ENCODE measurements at places on chromosomes 3 and 15. TPM values are rescaled to one million over a fixed set of nuclear protein-coding genes. Genes with fewer than 3 reads are reported as not detected.
A peak's percentile ranks its signal among the peaks of the same experiment; 100 is the strongest.

BOC gene
- total RNA-seq, result 11.3 TPM

GPR62 gene
- total RNA-seq, result 0.41 TPM

LARP6 gene
- total RNA-seq, result 23.6 TPM

TM4SF4 gene
- total RNA-seq, result not detected

SPINT1 gene
- total RNA-seq, result 137 TPM

DNA sequence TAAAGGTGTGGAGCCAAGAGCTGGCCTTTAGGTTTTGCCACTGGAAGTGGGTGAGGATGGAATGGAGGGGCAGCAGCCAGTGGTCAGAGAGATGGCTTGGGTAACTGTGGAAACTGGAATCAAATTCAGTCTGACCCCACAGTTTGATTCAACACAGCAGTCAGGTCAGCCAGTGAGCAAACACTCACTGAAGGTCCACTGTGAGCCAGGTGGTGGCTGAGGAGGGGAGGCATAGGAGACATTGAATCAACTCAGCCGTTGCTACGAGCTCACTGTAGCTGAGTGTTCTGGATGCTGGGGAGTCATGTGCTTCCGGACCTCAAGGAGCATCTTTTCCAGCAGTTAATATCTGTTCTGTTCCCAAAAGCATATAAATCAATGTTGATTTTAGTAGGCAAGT, 37.5 kb downstream of the LPP start:
- H3K36me3 ChIP-seq, result peaks cover 45% of the 10 kb centered on the region
- H3K4me1 ChIP-seq, result no peaks in the 10 kb centered on the region
- no peaks in the 10 kb centered on the region for H3K27me3 ChIP-seq
- H3K4me3 ChIP-seq, result no peak overlapping the region
- peak; percentile 42 for DNase-seq

RTP4 gene
- total RNA-seq, result not detected

UROC1 gene
- total RNA-seq, result not detected

ASB14 gene
- total RNA-seq, result not detected

- H3K27ac ChIP-seq, result no peak overlapping the region
- no peak for DNase-seq
- no peaks in the 10 kb centered on the region for H3K4me1 ChIP-seq
- no peaks in the 10 kb centered on the region for H3K36me3 ChIP-seq
- H3K27me3 ChIP-seq, result no peaks in the 10 kb centered on the region
- no peak overlapping the region for H3K4me3 ChIP-seq
Measured at GRCh38 chr3:82082796-82083195, 321.4 kb upstream of the GBE1 start.

DNA sequence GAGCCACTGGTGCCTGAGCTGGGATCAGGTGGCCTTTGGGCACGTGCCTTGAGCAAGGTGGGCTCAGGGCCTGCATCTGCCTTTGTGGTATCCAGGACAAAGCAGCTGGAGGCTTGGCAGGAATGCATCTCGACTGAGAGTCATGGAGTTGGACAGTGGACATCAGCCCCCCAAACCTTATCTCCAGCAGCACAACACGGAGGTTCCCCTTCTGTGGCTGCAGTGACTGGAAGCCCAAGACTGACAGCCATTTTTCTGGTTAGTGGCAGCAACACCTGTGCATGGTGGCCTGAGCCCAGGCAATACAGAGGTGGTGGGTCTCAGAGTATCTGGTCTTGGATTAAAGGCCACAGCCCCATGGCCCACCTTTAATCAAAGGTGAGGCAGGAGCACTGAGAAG, 27.8 kb upstream of the TSEN2 start:
- no peaks in the 10 kb centered on the region for H3K36me3 ChIP-seq
- no peak for DNase-seq
- no peak overlapping the region for H3K27ac ChIP-seq
- H3K4me1 ChIP-seq, result peaks cover 8% of the 10 kb centered on the region
- H3K27me3 ChIP-seq, result peaks cover 64% of the 10 kb centered on the region

GRCh38 chr3:56720849-56721248, 37.8 kb upstream of the TASOR start:
- peaks cover 10% of the 10 kb centered on the region for H3K36me3 ChIP-seq
- no peaks in the 10 kb centered on the region for H3K4me1 ChIP-seq
- H3K27ac ChIP-seq, result no peak overlapping the region
- H3K4me3 ChIP-seq, result no peak overlapping the region
- DNase-seq, result no peak
- H3K27me3 ChIP-seq, result no peaks in the 10 kb centered on the region

- DNase-seq, result no peak
- no peaks in the 10 kb centered on the region for H3K4me1 ChIP-seq
- H3K27me3 ChIP-seq, result no peaks in the 10 kb centered on the region
- H3K4me3 ChIP-seq, result no peak overlapping the region
- no peaks in the 10 kb centered on the region for H3K36me3 ChIP-seq
Measured at GRCh38 chr15:28861031-28861534, 12.6 kb upstream of the GOLGA6L7 start.

DNA sequence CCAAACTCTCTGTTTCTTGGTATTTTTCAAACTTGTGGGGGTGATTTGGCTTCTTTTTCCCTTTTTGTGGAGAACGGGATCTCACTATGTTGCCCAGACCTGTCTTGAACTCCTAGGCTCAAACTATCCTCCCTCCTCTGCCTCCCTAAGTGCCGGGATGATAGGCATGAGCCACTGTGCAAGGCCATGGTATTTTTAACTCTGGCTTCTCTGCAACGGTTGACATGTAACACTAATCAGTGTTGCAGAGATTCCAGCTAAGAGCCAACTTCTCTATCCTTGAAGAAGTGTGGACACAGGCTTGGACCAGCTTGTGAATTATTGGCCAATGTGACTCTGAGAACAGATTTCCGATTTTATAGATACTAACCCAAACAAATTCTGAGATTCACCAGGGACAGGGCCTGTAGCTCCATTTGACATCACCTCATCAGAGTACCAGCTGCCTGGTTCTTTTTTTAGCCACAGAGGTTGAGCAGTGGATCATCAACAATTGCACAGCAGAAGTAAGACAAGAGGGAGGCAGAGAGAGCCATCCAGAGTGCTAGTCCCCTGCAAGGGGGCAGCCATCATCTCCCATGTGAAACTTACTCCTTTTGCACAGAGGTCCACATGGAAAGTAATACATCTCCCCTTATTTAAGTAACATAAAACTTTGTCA, 98.1 kb upstream of the SYNPR start:
- H3K4me3 ChIP-seq, result no peak overlapping the region
- DNase-seq, result no peak
- no peaks in the 10 kb centered on the region for H3K36me3 ChIP-seq
- no peak overlapping the region for H3K27ac ChIP-seq
- no peaks in the 10 kb centered on the region for H3K4me1 ChIP-seq

MESD gene
- total RNA-seq, result 35.8 TPM

- no peak overlapping the region for H3K4me3 ChIP-seq
- no peak for DNase-seq
Measured at GRCh38 chr3:159892171-159892795, 96.4 kb upstream of the IL12A start.

DNA sequence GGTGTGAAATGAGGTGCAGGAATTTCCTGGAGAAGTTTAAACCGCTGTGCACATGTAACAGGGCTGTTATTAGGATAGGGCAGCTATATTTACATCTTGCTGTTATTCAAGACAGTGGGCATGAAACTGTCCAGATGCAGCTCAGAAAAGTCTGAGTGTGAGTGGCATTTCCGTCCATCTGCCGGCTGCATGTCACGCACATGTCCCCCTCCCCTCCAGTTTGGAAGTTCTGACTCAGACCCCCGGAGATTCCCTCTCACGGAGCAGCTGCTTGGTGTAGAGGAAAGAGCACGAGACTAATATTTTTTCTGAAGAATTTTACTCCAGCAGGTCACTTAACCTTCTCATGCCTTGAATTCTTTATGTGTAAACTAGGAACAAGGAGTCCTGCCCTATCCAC, 69.8 kb downstream of the FEM1B start:
- H3K27me3 ChIP-seq, result no peaks in the 10 kb centered on the region
- H3K27ac ChIP-seq, result no peak overlapping the region
- no peak overlapping the region for H3K4me3 ChIP-seq
- no peak for DNase-seq
- no peaks in the 10 kb centered on the region for H3K36me3 ChIP-seq

- no peak overlapping the region for H3K27ac ChIP-seq
- no peaks in the 10 kb centered on the region for H3K36me3 ChIP-seq
- peaks cover 11% of the 10 kb centered on the region for H3K27me3 ChIP-seq
- no peak overlapping the region for H3K4me3 ChIP-seq
- peaks cover 20% of the 10 kb centered on the region for H3K4me1 ChIP-seq
Measured at GRCh38 chr15:70491201-70491621, 272.1 kb downstream of the UACA start.

DNA sequence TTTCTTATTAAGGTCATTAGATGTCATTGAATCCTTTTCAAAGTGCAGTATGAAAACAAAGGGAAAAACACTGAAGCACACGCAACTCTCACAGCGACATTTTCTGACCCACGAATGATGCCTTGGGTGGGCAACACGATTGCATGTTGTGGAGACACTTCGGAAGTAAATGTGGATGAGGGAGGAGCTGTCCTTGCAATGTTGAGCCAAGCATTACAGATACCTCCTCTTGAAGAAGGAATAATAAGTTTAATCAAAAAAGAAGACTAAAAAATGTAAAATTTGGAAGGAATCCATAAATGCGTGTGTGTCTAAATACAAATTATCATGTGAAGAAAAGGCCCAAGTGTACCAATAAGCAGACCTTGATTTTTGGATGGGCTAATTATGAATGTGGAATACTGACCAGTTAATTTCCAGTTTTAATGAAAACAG, 16.9 kb downstream of the THBS1 start:
- H3K27ac ChIP-seq, result no peak overlapping the region
- no peak overlapping the region for H3K4me3 ChIP-seq
- no peaks in the 10 kb centered on the region for H3K4me1 ChIP-seq
- peaks cover 48% of the 10 kb centered on the region for H3K36me3 ChIP-seq
- no peaks in the 10 kb centered on the region for H3K27me3 ChIP-seq

- H3K36me3 ChIP-seq, result no peaks in the 10 kb centered on the region
- H3K4me3 ChIP-seq, result no peak overlapping the region
- DNase-seq, result peak; percentile 87
- no peaks in the 10 kb centered on the region for H3K27me3 ChIP-seq
Measured at GRCh38 chr15:80367094-80367493, 37.1 kb upstream of the ARNT2 start.

GRCh38 chr15:78682004-78682651, 41.1 kb upstream of the CHRNB4 start:
- no peaks in the 10 kb centered on the region for H3K27me3 ChIP-seq
- H3K27ac ChIP-seq, result peak overlapping the region; percentile 30
- peaks cover 13% of the 10 kb centered on the region for H3K4me1 ChIP-seq
- H3K4me3 ChIP-seq, result no peak overlapping the region
- DNase-seq, result no peak

GRCh38 chr15:34279368-34279767, 54.6 kb downstream of the EMC4 start:
- H3K4me1 ChIP-seq, result no peaks in the 10 kb centered on the region
- H3K27me3 ChIP-seq, result no peaks in the 10 kb centered on the region
- no peaks in the 10 kb centered on the region for H3K36me3 ChIP-seq

BCHE gene
- total RNA-seq, result 0.69 TPM

- DNase-seq, result peak; percentile 80
- no peak overlapping the region for H3K27ac ChIP-seq
- H3K27me3 ChIP-seq, result no peaks in the 10 kb centered on the region
- peaks cover 27% of the 10 kb centered on the region for H3K36me3 ChIP-seq
- no peak overlapping the region for H3K4me3 ChIP-seq
Measured at GRCh38 chr15:89648106-89649012, 6.9 kb downstream of the KIF7 start.

DNA sequence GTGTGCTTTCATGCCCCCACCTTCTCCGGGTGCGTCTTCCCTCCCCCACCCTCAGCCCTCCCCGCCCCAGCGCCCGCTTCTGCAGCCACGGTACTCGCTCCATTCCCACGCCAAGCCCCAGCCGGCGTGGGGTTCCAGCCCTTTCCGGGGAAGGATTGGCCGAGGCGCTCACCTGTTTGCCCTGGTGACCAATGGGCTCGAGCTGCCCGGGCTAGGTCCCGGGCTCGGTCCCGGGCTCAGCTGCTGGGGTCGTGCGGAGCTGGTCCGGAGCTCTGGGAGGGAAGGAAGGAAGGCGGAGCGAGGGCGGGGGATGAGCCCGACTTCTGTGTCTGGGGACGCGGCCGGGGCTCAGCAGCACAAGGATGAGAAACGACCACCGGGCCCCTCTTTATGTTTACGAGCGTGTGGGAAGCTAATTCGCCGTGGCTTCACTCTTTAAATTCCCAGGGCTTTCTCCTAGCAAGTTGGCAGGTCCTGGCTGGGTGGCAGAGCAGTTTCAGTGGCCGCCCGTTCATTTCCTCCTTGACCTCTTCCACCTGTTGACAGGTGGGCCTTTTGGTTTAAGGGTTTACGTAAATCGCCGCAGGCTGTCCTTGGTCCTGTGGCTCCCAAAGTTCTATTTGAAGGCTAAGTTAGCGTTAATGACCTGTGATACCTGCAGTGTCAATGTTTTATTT, at the start of gene IGSF10:
IGSF10 (minus strand) TSS at position 288 of the 677 bp plus-strand sequence. CDS start 2,352 bp downstream, outside the sequence.
- peaks cover 32% of the 10 kb centered on the region for H3K27me3 ChIP-seq
- DNase-seq, result peak; percentile 84
- no peak within 1 kb of the TSS for H3K27ac ChIP-seq
- H3K4me3 ChIP-seq, result peak within 1 kb of the TSS; percentile 62

DNA sequence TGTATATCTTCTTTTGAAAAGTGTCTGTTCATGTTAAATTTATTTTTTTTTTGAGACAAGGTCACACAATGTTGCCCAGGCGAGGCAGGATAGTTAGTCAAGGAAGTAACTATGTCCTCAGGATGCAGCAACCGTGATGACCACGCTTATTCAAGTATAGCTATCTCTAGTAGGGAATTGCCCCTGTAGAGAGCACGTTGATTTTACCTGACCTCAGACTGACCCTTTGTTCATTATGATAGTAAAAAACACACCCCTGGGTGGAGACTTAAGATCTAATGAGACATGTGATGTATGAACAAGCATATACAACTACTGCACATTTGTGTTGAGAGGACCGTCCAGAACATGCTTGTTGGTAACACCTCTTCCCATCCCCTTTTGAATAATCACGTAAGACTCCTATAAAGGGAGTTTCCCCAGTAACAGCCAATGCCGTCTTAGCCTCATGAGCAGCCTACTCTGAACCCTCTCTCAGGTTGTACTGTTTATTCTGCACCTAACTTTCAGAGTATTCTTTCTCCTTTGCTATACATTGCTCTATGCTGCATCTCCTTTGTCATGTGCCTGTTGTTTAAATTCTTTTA, 32.9 kb downstream of the ZNF621 start:
- no peaks in the 10 kb centered on the region for H3K4me1 ChIP-seq
- H3K27ac ChIP-seq, result no peak overlapping the region
- H3K36me3 ChIP-seq, result no peaks in the 10 kb centered on the region
- H3K4me3 ChIP-seq, result no peak overlapping the region
- DNase-seq, result no peak

GRCh38 chr3:61463191-61463590, 98.2 kb upstream of the PTPRG start:
- H3K4me1 ChIP-seq, result no peaks in the 10 kb centered on the region
- H3K27ac ChIP-seq, result no peak overlapping the region
- DNase-seq, result no peak
- peaks cover 41% of the 10 kb centered on the region for H3K27me3 ChIP-seq
- no peak overlapping the region for H3K4me3 ChIP-seq

DNA sequence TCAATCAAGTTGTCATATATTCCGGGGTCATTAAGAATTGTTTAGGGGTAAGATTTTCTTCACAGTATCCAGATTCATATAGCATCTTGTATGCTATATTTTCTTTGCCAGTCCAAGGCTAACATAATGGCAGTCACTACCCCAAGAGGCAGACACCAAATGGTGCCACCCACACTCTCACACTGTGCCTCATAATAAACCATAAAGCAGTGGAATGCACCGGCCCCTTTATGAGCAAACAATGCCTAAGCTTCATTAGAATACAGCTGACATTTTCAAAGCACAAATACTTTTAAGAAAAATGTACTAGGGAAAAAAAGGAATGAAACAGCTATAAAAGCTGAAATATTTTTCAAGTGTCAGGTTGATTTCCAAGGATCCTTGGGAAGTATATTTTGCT, 121.6 kb downstream of the TFDP2 start:
- peak overlapping the region; percentile 87 for H3K4me3 ChIP-seq
- peak overlapping the region; percentile 97 for H3K27ac ChIP-seq
- no peaks in the 10 kb centered on the region for H3K36me3 ChIP-seq
- DNase-seq, result no peak
- no peaks in the 10 kb centered on the region for H3K27me3 ChIP-seq
- H3K4me1 ChIP-seq, result no peaks in the 10 kb centered on the region

MESP2 gene
- total RNA-seq, result 1.6 TPM

All from endodermal cell (in vitro differentiated cells).